ENCODE measurements at places on chromosomes 1 and 21.

GRCh38 chr1:66000033-66000637 is 207.4 kb downstream of the PDE4B start:
- no peak for DNase-seq

GRCh38 chr1:99598738-99599411 is 47.0 kb upstream of the PALMD start:
- no peak for DNase-seq

DNA sequence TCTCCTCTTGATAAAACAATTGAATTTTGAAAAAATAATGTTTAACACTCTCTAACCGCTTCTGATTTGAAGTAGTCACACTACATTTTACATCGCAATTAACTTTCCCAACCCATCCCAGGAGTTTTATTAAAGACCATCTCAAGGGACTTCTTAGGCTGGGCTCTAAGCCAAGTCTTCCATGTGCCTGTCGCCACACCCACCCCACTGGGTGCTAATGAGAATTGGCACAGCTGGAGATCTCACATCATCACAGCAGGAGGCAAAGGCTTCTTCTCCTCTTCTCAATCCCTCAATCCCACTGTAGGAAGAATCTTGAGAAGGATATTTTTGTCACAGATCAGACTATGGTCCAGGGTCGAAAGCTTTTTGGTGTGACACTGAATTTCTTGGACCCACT is 328.9 kb downstream of the NUF2 start:
- no peak for DNase-seq

DNA sequence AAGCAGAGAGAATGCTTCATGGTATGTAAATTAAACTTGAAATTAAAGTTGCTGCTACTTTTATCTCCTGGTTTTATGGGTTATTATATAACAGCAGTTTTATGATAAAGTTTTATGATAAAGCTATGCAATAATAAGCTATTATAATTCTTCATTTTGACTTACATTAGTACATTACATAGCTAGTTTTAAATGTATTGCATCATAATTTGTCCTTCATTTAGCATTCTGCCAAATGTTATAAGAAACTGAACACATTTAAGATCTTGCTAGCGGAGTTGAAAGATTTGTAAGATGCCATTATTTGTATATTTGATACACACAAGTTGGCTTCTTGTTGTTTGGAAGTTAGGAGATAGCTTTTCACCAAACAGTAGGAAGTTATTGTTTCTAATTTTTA is 101.6 kb downstream of the LRRC40 start:
- no peak for DNase-seq

- DNase-seq, result no peak
Observed at GRCh38 chr1:219040291-219040690, 133.4 kb upstream of the LYPLAL1 start.

DNA sequence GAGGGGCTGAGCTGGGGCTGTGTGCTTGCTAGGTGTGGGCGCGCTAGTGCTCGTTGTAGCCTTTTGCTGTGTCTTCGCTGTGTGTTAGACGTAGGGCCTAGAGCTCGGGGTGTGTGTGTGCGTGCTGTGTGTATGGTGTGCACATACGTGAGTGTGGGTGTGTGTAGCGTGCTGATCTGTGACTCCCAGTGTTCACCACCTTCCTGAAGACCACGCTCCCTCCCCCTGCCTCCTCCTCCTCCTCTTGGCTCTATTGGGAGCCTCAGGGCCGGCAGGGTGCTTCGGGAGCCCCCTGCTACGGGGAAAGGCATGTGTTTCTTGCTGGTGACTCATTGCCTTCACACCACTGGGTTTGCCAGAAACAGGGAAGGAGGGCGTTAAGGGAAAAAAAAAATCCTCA is 9.4 kb upstream of the KCNC4 start:
- no peak for DNase-seq

DNA sequence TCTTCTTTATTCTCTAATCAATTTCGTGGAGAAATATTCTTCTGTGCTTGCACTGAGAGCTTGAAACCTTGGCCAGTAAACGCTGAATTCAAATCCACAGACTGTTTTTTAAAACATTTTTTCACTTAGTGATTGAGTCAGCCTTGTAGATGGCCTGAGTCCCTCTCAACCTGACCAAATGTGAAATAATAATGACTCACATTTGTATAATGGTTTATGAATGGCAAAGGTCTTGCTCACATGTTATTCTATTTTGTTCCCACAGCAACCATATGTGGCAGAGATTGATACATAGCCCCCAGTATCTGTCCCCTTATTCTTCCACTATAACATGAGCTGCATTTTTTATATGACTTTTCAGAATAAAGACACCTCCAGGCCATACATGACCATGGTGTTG is 47.8 kb upstream of the CCDC190 start:
- DNase-seq, result no peak

DNA sequence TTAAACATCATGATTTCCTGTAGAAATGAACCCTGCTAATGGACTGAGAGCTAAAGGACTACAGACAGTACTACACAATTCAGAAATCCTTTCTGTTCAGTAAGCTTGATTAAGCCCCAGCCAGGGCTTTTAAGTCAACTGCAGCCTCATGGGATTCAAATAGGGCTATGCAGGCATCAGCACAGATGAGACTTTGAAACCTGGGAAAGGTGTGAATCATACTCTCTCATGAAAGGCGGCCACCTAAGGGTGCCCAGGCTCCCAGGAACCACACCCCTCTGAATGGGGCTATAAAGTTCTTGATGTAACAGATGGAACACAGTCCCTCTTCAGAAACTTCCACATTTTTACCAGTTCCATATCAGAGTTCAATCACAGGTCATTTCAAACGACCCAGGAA is 7.6 kb downstream of the SIPA1L2 start:
- DNase-seq, result no peak

DNA sequence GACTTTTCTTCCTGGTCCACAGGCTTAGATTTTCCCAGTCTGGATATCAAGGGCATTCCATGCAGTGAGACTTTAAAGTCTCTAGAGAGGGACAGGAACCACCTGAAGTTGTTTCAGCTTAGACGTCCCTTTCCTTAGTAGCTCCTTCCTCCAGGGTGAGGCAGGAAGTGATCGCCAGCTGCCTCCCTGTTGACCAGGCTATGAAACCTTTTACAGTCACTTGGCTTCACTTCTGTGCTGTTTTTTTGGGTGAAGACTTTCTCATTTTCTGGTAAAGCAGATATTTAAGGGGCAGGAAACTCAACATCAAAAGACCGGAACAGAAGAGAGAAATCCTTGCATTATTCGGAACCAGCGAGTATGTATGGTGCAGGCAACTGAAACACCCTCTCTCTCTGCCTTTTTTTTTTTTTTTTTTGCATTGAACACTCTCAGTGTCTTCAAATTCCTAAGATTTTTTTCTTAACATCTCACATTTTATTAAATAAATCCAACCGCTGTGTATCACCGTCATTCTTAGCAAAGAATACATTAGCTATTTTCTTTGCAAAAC is 234.6 kb upstream of the IRF2BP2 start:
- no peak for DNase-seq

- no peak for DNase-seq
Observed at GRCh38 chr21:37459575-37459974, 93.0 kb downstream of the DYRK1A start.

- DNase-seq, result no peak
Observed at GRCh38 chr1:207876131-207876530, 34.8 kb downstream of the CD34 start.

GRCh38 chr1:215718575-215719287 is 151.6 kb downstream of the KCTD3 start:
- DNase-seq, result no peak

- DNase-seq, result peak; percentile 77
Observed at GRCh38 chr1:151443846-151444782, 15.2 kb downstream of the POGZ start.

DNA sequence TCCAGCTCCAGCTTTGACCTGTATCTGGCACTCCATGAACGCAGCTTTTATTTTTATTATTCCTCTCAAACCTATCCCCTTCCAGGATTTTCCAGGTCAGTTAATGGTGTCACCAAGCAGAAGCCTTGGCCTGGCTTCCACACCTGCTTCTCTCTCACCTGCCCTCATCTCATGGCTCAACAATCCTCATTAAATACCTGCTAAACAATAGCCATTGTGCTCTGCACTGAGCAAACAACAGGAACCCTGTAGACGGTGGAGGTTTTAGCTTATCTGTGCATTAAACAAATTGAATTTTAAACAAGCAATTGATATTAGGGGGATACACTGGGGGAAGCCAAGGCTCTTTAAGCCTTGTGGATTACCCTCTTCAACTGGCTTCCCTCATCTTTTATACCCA is 15.3 kb downstream of the PYCR2 start:
- DNase-seq, result no peak

GRCh38 chr1:153533689-153534201 is 2.0 kb downstream of the S100A6 start:
- no peak for DNase-seq

- no peak for DNase-seq
Observed at GRCh38 chr21:42539931-42540343, 26.3 kb downstream of the SLC37A1 start.

DNA sequence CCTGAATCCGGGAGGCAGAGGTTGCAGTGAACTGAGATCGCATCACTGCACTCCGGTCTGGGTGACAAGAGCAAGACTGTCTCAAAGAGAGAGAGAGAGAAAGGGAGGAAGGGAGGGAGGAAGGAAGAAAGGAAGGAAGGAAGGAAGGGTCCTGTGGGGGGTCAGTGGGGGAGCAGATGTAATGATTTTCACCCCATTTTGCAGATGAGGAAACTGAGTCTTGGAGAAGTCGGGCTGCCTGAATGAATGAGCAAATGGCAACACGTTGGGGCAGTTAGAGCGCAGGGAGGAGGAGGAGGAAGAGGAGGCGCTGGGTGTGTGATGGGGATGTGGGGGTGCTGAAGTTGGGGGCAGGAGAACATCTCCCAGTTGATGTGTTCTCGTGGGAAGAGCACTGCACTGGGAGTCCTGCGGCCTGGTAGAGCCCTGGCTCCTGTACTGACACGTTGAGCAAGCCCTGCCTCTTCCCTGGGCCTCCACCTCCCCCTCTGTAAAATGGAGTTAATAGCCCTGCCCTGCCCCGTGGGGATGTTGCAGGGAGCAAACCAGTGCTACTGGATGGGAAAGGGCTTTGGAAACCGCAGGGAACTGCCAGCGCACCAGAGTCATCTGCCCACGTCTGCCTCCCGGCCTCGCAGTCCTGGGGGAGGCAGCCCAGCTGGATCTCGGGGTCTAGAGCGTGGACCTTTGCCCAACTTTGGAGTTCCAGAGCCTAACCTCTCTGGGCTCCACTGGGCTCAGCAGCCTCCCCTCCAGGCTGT is 103.2 kb upstream of the CASZ1 start:
- DNase-seq, result no peak

DNA sequence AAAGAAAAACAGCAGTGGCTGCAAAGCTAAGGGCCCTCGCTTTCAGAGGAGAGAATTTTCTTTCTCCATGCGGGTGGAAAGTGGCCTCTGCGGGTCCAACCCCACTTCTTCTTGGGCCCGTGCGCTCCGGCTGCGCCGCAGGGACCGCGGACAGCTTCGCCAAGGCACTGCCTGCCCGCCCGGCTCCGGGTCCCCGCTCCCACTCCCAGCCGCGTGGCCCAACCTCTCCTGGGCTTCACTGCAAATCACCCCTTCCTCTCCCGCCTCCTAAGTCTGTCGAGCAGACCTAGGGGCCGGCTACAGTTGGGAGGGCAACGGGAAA is 1.0 kb upstream of the RUNX3 start:
- DNase-seq, result no peak

DNA sequence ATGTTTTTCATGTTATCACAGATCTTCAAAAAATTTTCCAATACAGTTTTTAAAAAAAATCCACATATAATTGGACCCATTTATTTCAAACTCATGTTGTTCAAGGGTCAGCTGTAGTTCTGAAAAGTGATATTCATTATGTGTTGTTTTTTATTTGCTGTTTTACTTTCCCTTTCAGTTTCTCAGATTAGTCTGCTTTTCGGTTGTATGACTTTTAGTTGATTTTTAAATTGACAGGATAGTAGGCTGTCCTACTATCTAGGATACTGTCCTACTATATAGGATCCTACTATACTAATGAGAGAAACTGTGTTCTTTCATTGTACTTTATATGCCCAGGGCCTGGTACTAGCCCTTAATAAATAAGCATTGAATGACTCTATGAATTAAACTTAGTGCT is 33.6 kb upstream of the GPR52 start:
- DNase-seq, result no peak

DNA sequence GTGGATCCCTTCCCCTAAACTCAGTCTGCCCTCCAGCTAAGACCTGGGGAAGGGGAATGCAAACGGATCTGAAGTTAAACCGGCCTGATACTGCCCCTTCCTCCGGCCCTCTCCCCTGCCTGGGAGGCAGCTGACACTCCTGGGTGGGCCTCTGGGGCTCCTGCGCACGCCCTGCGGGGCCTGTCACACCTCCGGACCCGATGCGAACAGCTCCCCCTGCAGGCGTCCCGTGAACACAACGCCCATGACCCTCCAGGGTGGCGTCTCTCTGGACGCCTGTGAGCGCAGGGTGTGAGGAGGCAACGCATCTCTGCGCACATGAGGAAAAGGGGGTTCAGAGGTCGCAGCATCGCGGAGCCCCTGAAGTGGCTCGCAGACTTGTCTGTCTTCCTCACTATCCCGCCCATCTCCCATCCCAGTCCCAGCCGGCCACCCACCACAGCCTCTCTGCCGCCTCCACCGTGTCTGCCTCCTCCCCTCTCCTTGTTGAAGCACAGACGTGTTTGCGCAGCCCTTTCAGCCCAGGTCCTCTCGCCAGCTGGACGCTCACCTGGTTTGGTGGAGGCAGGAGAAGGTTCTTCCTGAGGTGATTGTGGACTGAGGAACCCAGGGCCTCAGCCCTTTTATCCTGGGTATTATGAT is 421 bp upstream of the LCE3A start:
- DNase-seq, result no peak

- DNase-seq, result no peak
Observed at GRCh38 chr1:59751801-59752200, 62.9 kb upstream of the HOOK1 start.

GRCh38 chr21:25895565-25896205 is 160.9 kb downstream of the GABPA start:
- DNase-seq, result peak; percentile 8

DNA sequence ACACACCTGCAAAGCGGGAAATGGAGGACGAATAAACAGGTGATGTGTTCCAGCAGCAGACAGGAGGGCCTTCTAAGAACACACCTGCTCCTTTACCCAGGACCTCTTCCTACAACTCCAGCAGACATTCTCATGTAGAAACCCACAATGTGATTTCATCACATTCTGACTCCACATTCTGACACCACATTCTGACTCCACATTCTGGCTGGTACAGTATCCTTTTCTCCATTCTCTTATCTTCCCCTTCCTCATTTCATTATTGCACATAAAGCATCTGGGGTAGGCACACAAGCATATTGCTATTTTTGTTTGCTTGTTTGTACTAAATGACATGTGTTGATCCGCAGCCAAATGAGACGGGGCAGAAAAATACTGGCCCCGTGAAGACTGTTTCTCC is 3.6 kb upstream of the ZNF124 start:
- DNase-seq, result no peak

DNA sequence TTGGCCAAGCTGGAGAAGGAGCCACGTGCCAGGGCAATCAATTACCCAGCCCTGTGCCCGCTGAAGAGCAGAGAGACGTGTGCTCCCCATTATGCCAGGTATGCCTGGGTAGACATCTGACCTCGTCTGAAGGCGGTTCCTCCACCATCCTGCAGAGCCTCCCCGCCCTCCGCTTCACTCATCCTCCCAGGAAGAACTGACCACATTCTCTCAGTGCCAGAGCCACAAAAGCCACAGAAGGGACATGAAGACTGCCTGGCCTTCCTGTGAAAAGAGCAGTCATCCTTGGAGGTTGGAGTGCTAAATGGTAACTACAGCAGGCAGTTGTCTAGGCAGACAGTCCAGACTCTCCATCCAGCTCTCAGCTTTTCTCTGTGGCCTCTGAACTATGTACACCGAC is 12.0 kb downstream of the SYT2 start:
- DNase-seq, result no peak

GRCh38 chr1:15062479-15063099 is 91.0 kb upstream of the TMEM51 start:
- DNase-seq, result no peak
